ENCODE measurements at places on chromosomes 12 and 14.

DNA sequence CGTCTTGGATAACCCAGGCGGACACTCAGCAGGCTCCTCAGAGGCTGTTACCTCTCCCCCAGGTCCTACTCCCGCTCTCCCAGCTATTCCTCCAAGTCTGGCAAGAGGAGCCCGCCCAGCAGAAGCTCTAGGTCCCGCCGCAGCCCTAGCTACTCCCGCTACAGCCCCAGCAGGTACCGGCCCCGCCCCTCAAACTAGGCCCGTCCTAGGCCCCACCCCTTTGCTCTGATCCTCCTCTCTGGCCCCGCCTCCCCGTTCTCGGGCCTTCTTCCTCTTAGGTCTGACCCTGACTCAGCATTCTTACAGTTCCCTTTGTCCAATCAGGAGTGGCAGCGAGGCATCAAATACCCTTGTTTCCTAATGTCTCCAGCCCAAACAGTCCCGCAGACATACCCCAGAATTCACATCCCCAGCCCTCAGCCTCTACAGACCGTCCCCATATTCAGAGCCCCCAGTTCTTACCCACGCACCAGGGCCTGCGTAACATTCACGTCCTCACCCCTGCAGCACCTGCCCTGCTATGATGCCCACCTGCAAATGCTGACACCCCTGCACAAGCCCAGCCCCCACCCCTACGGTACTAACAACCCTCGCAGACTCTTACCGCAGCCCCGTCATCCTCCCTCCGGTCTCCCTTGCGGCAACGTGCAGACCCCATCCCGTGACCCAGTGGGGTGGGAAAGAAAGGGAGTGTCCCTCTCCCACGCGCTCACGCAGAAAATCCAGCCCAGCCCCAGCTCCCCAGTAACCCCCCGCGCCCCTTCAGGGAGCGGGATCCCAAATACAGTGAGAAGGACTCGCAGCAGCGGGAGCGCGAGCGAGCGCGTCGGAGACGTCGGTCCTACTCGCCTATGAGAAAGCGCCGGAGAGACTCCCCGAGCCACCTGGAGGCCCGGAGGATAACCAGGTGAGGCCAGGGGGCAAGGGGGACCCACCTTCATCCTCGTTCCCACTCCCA is 25.0 kb upstream of the HSPB8 start:
- no peak for DNase-seq

DNA sequence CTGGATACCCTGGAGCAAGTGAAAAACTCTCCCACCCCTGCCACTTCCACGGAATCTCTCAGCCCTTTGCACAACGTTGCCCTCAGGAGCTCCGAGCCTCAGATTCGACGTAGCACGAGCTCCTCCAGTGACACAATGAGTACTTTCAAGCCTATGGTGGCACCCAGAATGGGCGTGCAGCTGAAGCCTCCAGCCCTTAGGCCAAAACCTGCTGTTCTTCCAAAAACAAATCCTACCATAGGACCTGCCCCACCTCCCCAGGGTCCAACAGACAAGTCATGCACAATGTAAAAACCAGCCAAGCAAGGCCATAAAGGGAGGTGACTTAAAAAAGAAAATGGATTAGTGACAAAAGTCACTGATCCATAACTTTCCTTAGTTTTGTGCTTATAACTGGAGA is 79.7 kb downstream of the KICS2 start:
- no peak for DNase-seq

- no peak for DNase-seq
Measured at GRCh38 chr12:44258246-44258645, 422.4 kb downstream of the TMEM117 start.

DNA sequence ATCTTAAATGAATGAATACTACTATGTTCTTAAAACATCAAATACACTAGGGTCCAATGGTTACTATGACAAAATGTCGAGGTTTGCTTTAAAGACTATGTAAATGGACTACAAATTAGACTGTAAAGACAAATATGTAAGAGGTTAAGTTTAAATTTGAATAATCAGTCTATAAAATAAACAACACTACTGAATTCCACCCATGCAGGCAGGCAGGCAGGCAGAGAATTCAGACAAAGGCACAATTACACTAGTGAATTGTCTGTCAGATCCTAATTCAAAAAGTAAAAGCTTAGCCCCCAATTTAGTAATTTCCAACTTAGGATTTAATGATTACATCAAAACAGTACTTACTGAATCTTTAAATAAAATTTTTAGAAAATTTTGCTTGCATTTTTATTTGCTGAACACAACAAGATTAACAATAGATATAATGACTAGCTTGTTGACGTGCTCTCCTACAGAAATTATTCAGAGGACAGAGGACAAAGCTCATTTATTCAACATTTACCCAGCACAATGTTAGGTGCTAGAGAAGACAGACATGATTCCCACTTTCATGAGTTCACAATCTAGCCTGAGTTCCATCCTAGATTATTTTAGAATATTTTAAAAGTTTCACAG is 97.4 kb downstream of the CDK17 start:
- no peak for DNase-seq

- DNase-seq: no peak
Measured at GRCh38 chr14:56995010-56995409, 184.7 kb upstream of the OTX2 start.

GRCh38 chr12:41473441-41473840 is 285.3 kb downstream of the PDZRN4 start:
- DNase-seq: no peak

GRCh38 chr12:19518209-19518608 is 78.9 kb downstream of the AEBP2 start:
- no peak for DNase-seq

DNA sequence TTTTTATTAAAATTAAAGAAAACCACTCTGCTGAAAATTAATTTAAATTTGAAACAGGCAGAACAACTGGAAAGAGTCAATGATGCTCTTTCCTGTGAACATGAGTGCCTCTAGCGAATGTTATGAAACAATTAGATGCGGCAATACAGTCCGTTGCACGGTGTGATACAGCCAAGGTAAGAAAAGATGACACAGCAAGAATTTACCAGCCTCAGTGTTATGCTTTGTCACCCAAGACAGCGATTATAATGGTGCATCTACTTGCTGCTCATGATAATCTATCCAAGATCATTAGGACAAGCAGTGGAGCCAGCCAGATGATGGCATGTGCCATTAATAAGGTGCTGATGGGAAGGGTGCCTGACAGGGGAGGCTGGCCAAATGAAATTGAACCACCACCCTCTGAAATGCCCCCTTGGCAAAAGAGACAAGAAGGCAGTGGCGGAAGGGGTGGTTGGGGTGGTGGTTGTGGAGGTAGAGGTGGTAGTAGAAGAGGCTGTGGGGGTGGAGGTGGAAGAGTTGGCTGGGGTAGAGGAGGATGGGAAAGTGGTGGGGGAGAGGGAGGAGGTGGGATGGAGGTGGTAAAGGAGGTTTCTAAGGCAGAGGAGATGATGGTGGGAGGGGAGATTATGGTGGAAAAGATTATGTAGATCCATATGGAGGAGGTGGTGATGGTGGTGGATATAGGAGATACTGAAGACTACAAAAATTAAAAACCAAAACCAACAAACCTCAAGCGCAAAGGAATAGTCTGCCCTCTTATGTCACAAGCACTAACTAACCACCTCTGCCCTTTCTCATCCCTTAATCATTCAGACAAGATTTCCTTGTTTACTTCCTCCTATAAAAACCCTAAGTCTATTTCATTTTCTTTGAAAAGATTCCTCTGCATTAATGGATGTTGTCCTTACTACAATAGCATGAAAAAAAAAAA is 4.0 kb upstream of the RESF1 start:
- DNase-seq: no peak

- DNase-seq: no peak
Measured at GRCh38 chr12:28893365-28893764, 255.7 kb upstream of the FAR2 start.

GRCh38 chr12:126163984-126164383 is 1098.7 kb downstream of the AACS start:
- no peak for DNase-seq

Data from HFFc6 (cell line).